A172 (cell line): ENCODE measurements at places on chromosomes 7 and 10.

- no peak for DNase-seq
Observed at GRCh38 chr10:72466018-72466417, 111.3 kb upstream of the DNAJB12 start.

DNA sequence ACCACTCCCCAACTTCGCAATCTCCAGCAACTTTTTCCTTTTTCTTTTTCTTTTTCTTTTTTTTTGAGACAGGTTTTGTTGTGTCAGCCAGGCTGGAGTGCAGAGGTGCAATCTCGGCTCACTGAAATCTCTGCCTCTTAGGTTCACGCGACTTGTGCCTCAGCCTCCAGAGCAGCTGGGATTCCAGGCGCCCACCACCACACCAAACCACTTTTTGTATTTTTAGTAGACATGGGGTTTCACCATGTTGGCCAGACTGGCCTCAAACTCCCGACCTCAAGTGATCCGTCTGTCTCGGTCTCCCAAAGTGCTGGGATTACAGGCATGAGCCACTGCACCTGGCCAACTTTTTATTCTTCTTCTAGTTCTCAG lies 55.0 kb downstream of the KIAA1549 start:
- DNase-seq: no peak

DNA sequence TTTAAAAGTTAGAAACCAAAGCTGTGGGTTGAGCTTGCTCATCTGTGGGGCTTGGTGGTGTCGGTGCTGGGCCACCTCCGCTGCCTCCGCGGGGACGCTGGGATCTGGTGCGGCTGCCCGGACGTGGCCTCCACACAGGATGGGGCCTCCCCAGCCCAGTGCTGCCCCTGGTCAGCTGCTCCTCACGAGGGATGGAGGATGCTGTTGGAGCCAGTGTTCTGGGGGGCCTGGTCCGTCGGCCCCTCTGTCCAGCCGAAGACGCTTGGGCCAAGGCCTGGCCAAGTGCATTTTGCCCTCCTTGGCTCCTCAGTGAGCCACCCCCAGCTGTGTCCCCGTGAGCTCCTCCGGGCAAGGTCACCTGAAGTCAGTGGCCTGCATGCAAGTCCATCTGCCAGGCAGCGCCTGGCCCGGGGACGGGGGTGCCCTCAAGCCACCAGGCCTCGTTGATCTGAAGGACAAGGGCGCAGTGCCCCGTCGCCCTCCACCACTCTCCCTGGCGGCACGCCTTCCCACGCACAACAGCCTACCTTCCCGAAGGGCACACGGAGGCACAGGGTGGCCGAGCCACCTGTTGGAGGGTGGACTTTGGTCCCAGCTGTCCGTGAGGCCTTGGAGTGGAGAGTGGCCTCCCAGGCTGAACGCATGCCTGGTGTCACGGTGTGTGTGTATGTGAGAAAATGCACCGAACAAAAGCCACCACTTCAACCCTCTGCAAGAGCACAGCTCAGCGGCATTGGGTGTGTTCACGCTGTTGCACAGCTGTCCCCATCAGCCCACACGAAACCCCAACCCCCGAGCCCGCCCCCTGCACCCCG lies 27.3 kb downstream of the KNDC1 start:
- no peak for DNase-seq

DNA sequence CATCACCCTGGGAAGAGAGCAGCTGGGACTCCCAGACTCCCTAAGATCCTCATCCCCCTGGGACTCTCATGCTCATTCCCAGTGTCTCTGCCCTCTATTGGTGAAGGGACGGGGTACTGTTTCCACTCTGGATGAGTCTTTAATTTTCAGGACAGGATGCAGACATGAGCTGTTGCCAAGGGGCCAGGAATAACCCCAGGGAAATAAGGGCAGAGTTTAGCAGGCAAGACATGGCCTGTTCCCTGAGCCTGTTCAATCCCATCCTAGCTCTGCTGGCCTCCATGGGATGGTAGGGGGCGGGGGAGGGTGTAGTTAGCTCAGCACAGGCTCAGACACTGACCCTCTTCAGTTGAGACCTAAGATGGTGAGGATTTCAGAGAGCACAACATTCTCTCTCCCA lies 14.0 kb downstream of the C10orf105 start:
- DNase-seq: no peak

DNA sequence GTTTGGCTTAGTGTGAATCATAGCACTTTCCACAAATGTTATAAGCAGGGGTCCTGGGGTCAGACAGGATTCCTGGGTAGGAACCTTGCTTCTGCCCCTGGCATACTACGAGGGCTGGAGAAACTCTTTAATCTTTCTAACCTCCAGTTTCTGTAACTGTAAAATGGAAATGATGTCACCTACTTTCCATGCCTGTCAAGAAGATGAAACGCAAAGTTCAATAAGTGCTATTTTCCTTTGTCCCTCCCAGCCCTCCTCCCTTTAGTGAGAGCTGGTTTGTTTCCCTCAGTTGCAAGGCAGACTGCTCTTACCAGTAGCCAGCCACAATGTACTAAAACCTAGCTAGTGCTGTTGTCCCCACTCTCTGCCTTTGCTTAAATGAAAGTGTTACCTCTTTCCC lies 117.1 kb upstream of the HPS1 start:
- no peak for DNase-seq

DNA sequence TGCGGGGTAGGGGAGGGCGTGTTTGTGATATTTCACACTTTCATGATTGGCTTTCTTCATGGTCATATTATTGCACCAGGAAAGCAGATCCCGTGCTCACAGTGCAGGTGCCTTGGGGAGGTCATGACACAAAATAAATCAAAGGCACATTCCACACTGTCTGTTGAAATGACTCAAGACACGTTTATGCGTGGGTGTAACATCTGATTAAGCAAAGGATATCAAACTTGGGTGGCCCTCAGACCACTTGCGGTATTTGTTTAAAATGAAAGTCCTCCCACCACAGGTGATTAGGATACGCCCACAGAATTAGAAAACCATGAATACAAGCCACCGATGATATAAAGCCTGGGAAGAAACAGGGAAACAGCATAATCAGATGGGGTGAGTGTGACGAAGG lies 51.1 kb downstream of the SVIL start:
- DNase-seq: peak; percentile 69

DNA sequence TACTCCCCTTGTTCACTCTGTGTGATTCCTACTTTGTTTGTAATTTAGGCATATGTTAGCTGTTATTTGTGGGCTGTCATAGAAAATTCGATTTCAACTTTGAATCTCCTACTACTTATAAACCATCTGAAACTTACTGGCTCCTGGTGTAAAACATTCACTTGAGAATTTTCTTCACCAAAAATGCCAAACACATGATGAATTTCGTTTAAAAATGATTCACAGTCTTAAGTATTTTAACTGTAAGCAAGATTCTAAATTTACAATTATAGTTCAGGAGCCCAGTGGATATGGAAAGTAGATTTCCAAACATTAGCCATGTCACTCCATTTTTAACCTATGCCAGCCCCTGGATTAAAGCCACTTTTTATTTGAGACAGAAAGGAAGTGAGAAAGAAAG lies 3.1 kb downstream of the CPED1 start:
- DNase-seq: peak; percentile 35

- no peak for DNase-seq
Observed at GRCh38 chr10:86085686-86086085, 280.9 kb downstream of the GRID1 start.

DNA sequence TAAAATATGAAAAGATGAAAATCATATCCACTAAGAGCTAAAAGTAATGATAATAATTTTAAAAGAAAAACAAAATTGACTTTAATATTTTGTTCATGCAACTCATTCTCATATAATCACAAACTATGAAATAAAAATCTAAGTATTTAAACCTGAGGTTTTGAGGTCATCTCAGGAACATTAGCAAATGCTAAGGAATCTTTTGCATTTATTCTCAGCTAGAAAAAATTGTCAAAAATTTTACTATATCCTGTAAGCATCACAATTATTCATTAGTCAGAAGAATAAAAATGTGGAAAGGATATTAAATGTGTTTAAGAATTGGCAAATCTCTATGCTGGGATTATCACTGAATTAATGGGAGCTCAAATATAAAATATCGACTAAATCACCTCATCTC lies 36.8 kb upstream of the TAX1BP1 start:
- no peak for DNase-seq

- no peak for DNase-seq
Observed at GRCh38 chr7:133590795-133591194, 337.9 kb downstream of the EXOC4 start.

DNA sequence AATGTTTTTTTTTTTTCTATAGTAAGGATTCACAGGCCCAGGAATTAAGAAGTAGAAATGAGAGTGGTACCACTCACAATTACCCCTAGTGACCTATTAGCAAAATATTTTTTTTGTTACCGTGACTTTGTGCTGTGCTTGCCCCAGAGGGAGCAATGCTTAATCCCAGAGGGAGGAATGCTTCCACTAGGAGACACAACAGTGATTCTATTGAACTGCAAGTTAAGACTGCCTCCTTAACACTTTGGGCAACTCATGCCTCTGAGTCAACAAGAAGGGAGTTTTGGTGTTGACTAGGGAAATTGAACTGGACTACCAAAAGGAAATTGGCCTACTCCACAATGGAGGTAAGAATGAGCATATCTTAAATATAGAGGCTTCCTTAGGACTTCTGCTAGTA lies 17.2 kb upstream of the MEOX2 start:
- no peak for DNase-seq

DNA sequence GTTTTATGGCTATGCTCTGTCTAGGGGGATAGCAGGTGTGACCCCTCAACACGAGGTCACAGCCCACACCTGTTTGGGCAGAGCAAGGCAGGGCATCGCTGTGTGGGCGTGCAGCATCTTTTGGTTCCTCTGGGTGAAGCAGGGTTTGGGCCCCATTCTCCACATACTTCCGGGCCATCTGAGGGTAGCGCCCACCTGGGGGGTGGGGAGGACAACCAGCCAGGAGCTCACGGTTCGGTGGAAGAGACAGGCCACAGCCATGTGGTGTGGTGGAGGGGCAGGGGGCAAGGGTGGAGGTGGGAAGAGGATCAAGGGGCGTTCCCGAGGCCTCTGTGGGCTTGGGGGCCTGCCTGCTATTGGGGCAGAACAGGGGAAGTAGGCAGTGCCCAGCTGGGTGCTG lies 2.4 kb downstream of the SH2B2 start:
- DNase-seq: no peak

DNA sequence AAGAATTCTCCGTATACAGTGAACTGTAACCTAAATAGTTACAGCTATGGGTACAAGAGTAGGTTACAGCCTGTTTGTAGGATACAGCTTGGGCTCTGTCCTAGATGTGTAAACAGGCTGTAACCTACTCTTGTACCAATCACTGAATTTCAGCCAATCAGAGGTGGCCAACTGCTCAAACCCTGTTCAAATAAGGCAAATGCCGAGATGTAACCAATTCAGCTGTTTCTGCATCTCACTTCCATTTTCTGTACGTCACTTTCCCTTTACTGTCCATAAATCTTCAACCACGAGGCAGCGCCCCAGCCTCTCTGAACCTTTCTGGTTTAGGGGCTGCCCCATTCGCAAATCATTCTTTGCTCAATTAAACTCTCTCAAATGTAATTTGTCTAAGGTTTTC lies 8.3 kb upstream of the MMP21 start:
- DNase-seq: no peak

GRCh38 chr10:124402273-124402672 lies 16.4 kb downstream of the OAT start:
- no peak for DNase-seq

DNA sequence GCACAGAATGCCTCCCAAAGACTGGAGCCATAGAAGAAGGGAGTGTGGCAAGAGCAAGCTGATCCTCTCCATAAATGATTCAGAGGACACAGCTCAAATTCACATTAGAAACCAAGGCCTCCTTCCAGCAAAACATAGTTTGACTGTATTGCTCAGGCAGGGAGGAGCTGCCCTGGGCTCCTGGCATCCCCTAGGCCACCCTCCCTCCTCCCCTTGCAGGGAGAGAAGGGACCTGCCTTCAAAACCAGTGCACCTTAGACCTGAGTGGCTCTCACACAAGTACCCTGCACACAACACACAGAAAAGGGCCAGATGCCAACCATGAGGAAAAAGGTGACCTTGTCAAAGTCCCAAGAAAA lies 64.7 kb downstream of the CREB3L2 start:
- no peak for DNase-seq
